Hepatocyte (in vitro differentiated cells): ENCODE measurements at places on chromosomes 5 and 9. TPM values are rescaled to one million over a fixed set of nuclear protein-coding genes. Genes with fewer than 3 reads are reported as not detected.

GDF9 gene
- polyA plus RNA-seq = 2.2 and 4.1 TPM in 2 replicates

C5orf47 gene
- 0.28 TPM in 1 of 2 replicates, not detected in the other for polyA plus RNA-seq

SLC27A4 gene
- polyA plus RNA-seq = 19.1 and 21.9 TPM in 2 replicates

GRM6 gene
- not detected in 2 replicates for polyA plus RNA-seq

ERGIC1 gene
- polyA plus RNA-seq = 30.1 and 39.1 TPM in 2 replicates
